HCT116 (cell line): ENCODE measurements at places on chromosomes 11 and 22. TPM values are rescaled to one million over a fixed set of nuclear protein-coding genes. Genes with fewer than 3 reads are reported as not detected.

- no peak for DNase-seq
Measured at GRCh38 chr11:79258576-79258975, 182.3 kb downstream of the TENM4 start.

Gene F2
- 0.47 TPM for total RNA-seq

DNA sequence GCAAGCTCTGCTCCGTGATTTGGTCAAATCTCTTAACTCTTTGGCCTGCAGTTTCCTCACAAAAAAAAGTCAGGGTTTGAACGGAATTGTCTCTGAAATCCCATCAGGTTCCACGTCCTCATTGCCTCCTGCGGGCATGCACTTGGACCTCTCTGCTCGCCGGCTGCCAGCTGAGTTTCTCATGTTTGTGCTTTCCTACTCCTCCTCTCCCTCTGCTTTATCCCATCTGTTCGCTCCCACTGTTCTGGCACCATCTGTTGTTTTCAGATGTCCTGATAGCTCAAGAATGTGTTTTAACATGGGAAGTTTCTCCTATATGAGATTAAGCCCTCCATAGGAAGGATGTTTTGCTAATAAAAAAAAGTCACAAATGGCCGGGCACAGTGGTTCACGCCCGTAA lies 49.4 kb upstream of the ARHGAP42 start:
- DNase-seq: no peak

Gene ELP4
- 21.4 TPM for total RNA-seq

GRCh38 chr11:19187114-19187832 lies 14.5 kb downstream of the CSRP3 start:
- DNase-seq: no peak

DNA sequence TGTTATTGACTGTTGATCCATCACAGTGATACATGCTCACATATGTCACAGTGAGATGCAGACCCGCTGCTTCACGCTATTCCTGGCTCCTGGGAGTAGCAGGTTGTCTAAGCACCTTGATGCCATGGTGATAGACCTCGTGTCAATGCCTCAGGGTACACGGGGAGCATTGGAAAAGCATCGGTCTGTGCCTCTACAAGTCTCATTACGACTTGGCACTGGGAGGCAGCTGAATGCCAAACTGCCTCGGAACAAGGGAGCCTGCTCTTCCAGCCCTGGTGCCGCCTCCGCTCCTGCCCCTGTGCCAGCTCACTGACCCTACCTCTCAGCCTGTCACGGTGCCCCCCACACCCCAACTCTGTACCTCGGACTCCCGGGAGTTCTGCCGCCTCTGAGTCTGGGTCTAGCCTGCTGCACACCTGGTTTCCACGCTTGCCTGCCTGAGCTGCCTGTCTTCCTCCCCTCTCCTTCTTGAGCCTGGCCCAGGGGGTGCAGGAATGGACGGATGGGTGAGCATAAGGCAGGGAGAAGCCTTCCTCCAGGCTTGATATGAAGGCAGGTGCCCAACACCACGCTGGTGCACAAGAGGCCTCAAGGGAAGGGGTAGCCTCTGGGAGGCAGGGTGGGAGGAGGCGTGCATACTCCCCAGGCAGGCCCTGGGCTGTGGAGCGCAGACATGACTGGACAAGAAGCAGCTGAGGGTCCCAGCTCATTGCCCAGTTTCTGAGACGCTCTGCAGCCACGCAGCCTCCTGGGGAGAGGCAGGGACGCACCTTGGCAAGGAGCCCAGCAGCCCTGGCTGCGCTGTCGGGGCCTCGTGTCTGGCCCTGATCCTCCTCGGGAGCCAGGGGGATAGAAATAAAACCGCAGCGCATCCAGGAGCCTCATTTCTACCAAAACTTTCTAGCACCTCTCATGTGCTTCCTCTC lies 1.8 kb upstream of the NFAM1 start:
- no peak for DNase-seq

Gene CASP1
- not detected for total RNA-seq

DNA sequence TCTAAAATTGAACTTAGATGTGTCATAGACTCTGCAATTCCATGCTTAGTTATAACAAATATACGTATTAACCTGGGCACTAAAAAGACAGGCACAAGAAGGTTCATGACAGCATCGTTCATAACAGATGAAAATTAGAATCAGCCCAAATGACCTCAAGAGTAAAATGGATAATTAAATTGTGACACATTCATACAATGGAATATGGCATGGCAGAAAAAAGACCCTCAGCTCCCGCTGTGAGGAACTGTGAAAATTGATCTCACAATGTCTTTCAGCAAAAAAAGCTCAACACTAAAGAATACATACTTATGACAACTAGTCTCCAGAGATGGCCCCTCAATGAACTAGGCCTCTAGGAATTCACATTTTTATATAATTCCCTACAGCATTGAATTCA lies 386.0 kb downstream of the GUCY1A2 start:
- no peak for DNase-seq

GRCh38 chr11:131973061-131973460 lies 602.6 kb downstream of the NTM start:
- DNase-seq: no peak

GRCh38 chr11:14117632-14118031 lies 155.1 kb downstream of the SPON1 start:
- DNase-seq: no peak

GRCh38 chr11:69385832-69386427 lies 92.0 kb downstream of the MYEOV start:
- DNase-seq: no peak

Gene MIAT
- total RNA-seq: 0.54 TPM

DNA sequence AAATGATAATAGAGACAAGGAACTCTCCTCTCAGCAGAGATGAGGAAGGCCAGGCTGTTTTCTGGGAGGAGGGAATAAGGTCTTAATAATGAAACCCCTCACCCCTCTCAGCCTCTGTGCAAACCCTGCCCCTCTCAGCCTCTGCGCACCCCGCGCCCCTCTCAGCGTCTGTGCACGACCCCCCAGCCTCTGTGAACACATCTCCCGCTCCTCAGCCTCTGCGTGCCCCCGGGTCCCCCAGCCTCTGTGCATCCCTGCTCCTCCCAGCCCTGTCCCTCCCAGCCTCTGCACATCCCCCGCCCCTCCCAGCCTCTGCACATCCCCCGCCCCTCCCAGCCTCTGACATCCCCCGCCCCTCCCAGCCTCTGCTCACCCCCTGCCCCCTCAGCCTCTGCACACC lies 837.8 kb downstream of the TBC1D22A start:
- DNase-seq: no peak

Gene CSNK2A3
- total RNA-seq: 2.0 TPM

GRCh38 chr11:73386016-73386415 lies 9.8 kb downstream of the RELT start:
- DNase-seq: no peak

- no peak for DNase-seq
Measured at GRCh38 chr11:67545280-67545679, 22.0 kb upstream of the CABP2 start.

GRCh38 chr11:72245263-72245816 lies 1.4 kb upstream of the PHOX2A start:
- DNase-seq: no peak

- DNase-seq: no peak
Measured at GRCh38 chr11:69171476-69172240, 15.9 kb downstream of the SMIM38 start.

- DNase-seq: no peak
Measured at GRCh38 chr11:120514541-120515121, 3.1 kb downstream of the GRIK4 start.

Gene MB
- 1.5 TPM for total RNA-seq

GRCh38 chr22:36323855-36324331 lies 63.9 kb downstream of the MYH9 start:
- DNase-seq: no peak

DNA sequence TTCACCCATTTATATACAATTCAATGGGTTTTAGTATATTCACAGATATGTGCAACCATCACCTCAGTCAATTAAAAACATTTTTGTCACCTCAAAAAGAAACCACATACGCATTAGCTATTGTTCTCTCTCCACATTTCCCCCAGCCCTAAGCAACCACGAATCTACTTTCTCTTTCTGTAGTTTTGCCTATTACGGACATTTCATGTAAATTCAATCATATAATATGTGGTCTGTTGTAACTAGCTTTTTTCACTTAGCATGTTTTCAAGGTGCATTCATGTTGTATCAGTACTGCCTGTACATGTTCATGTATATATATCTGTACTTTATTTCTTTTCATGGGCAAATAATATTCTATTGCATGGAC lies 104.7 kb upstream of the RRM1 start:
- no peak for DNase-seq

Gene POU2AF1
- 0.17 TPM for total RNA-seq

DNA sequence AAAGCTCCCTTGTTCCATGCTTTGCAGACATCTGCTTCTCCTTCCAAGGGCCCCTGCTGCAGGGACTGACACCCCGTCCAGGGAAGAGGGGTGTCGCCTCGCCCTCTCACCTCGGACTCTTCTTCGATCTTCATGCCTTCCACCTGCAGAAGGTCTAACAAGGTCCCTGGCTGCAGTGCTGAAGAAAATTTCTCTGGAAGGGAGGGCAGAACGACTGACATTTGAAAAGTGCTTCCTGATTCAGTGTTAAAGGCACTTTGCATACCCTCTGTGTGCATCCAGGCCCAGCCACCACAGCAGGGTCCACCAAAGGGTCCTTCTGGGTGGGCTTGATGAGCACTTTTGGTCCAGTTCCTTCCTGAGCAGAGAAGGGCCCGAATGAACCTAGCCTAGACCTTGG lies 28.1 kb downstream of the VPS37C start:
- no peak for DNase-seq

DNA sequence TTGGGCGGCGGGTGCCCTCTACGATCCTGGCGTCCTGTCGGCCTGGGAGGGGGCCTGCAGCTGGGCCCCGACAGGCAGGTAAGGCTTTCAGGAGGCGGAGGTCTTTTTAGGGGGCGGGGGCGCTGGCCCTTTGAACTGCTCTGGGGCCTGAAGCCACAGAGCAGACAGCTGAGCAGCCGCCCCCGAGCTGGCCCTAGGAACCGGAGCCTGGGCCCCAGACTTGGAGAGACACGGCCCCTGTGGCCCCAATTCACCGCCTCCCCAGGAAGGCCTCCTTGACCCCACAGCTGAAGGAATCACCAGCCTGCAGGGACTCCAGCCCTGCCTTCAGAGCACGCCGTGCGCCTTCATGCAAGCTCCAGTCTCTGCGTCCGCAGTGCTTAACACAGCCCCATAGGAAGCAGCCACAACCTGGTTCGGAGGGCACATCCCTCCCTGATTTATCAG lies 618 bp upstream of the CERK start:
- no peak for DNase-seq

DNA sequence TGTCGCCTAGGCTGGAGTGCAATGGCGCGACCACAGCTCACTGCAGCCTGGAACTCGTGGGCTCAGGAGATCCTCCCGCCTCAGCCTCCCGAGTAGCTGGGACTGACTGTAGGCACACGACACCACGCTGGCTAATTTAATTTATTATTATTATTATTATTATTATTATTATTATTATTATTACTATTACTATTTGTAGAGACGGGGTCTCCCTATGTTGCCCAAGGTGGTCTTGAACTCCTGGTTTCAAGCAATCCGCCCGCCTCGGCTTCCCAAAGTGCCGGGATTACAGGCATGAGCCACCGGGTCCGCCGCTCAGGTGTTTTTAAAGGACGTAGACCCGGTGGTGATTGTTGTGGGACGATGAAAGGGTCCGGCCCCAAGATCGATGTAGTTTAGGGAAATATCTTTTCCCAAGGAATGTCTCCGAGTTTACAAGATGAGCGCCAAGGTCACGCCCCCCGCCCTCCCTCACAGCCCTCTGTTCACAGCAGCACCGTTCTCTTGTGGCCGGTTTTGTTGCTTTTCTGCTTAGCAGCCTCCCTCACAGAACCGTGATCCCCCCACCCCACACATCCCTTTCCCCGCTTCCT lies 728 bp upstream of the POGLUT3 start:
- DNase-seq: no peak

Gene KCNQ1OT1
- 1.1 TPM for total RNA-seq

Gene SERGEF
- 32.8 TPM for total RNA-seq

- no peak for DNase-seq
Measured at GRCh38 chr22:20771918-20772625, 1.8 kb upstream of the SERPIND1 start.

DNA sequence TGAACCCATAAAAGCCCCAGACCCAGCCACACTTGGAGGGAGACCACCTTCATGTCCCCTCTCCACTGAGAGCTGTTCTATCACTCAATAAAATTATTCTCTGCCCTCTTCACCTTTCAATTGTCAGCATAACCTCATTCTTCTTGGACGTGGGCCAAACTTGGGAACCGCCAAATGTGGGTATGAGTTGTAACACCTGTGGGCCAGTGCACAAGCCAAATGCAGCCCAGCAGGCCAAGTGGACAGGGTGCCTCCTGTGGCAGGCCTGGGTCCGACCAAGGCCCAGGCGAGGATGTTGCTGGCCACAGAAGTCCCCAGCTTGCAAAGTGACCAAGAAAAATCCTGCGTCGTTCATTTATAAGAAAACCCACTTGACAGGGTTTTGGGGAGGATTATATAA lies 621.2 kb downstream of the METTL15 start:
- DNase-seq: no peak

GRCh38 chr11:12770966-12771597 lies 96.9 kb downstream of the TEAD1 start:
- no peak for DNase-seq
